ENCODE measurements at places on chromosomes 5 and 9. TPM values are rescaled to one million over a fixed set of nuclear protein-coding genes. Genes with fewer than 3 reads are reported as not detected.
A peak's percentile ranks its signal among the peaks of the same experiment; 100 is the strongest.

DNA sequence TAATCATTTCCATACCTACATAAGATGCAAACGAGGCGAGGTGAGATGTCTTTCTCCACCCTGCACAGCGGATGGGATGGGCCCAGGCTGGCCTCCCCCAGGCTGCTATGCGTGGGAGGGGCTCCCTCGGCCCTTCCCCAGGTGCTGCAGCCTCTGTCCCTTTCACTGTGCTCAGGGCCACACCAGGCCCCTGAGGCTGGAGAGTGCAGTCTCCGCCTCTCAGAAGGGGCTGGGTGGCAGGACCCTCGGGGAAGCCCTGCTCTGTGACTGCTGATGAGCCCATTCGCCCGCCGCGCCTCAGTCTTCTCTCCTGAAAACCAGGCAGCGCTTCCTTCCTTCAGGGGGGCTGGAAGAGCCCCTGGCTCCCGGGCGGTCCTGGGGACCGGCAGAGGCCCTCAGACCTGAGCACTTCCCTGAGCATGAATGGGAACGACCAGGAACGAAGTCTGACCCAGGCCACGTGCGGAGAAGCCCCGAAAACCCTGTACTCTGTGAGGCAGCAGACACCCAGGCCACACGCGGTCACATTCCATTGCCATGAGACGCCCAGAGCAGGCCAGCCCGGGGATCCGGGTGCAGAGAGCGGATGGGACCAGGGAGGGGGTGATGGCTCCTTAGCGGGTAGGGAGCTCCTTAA lies 21.9 kb upstream of the NOTCH1 start:
- H3K27ac ChIP-seq: peak overlapping the region; percentile 80
- H3K36me3 ChIP-seq: no peaks in the 10 kb centered on the region
- H3K27me3 ChIP-seq: no peaks in the 10 kb centered on the region
- H3K4me1 ChIP-seq: peaks cover 45% of the 10 kb centered on the region

DNA sequence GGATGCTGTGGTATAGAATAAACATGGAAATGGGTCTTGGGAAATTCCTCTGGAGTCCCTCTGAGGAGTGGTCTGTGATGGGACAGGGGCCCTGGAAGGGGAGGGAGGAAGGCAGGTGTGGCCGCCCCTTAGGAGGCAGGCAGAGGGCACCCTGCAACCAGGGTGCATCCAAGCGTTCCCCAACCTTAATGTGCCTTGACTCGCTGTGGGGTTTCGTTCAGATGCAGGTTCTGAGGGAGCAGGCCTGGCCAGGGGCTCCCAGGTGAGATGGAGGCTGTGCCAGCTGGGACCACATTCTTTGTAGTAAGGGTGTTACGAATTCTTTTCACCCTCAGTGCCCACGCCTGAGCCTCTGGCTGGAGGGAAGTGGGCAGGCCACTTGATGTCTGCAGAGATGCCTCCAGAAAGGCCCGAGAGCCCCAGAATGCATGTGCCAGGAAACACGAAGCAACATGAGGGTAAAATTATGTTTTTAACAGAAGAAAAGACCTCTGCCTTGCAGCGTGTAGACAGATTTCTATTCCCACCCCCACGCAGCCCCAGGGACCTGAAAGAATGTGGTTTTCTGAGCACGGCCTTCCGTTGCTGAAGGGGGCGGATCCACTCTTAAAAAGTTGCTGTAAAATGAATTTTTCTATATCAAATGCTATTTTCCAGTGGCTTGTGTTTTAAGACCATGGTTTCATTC lies 150.4 kb upstream of the IER5L start:
- H3K27ac ChIP-seq: no peak overlapping the region
- H3K27me3 ChIP-seq: no peaks in the 10 kb centered on the region
- H3K36me3 ChIP-seq: no peaks in the 10 kb centered on the region
- DNase-seq: no peak

Gene FAM114A2
- 34.2 TPM for total RNA-seq

- H3K27me3 ChIP-seq: no peaks in the 10 kb centered on the region
- no peak overlapping the region for H3K27ac ChIP-seq
- DNase-seq: peak; percentile 47
- H3K4me3 ChIP-seq: no peak overlapping the region
- no peaks in the 10 kb centered on the region for H3K4me1 ChIP-seq
- no peaks in the 10 kb centered on the region for H3K36me3 ChIP-seq
Observed at GRCh38 chr5:9947225-9947714, 302.4 kb downstream of the ATPSCKMT start.

DNA sequence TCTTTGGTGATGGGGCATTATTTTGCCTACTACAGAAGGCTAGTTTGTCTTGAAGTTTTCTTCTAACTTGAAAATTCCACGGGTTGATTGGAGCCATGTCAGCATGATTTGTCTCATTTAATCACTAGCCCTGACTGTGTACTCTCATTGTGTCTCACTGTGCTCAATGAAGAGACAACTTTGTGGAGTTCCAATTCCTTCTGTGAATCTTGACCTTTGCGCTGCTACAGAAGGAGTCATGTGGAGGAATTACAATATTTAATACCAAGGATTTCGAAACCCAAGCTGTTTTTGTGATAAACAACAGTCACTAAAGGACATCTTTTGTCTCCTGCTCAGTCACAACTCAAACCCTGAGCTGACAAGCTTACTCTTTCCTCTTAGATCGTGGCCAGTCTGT lies 98.6 kb upstream of the ACTBL2 start:
- H3K27ac ChIP-seq: no peak overlapping the region
- no peak overlapping the region for H3K4me3 ChIP-seq
- no peaks in the 10 kb centered on the region for H3K36me3 ChIP-seq
- DNase-seq: no peak

- no peaks in the 10 kb centered on the region for H3K4me1 ChIP-seq
- no peak overlapping the region for H3K27ac ChIP-seq
- H3K4me3 ChIP-seq: no peak overlapping the region
Observed at GRCh38 chr9:127223810-127224177, 40.8 kb upstream of the GARNL3 start.

- no peaks in the 10 kb centered on the region for H3K4me1 ChIP-seq
- DNase-seq: no peak
- H3K27me3 ChIP-seq: peaks cover 27% of the 10 kb centered on the region
- H3K27ac ChIP-seq: no peak overlapping the region
- no peaks in the 10 kb centered on the region for H3K36me3 ChIP-seq
- no peak overlapping the region for H3K4me3 ChIP-seq
Observed at GRCh38 chr9:69323861-69324260, 1.2 kb upstream of the ENTREP1 start.

DNA sequence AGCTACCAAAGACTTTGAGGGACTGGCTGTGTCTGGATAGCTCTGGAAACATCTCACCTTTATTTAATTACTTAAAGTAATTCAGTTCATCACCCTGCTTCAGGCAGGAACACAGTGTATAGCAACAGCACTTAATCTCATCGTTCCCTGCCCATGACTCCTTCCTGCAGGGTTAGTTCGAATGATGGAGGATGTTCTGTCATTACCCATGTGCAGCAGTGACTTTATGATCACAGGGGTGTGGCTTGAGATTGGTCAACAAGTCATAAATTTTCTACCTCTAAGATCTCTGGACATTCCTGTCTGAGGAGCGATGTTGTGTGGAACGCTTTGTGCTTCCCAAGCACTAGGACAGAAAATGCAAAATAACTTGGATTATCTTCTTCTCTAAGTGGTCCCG lies 37.1 kb upstream of the PRUNE2 start:
- no peaks in the 10 kb centered on the region for H3K4me1 ChIP-seq
- H3K4me3 ChIP-seq: no peak overlapping the region
- no peak for DNase-seq
- no peak overlapping the region for H3K27ac ChIP-seq

All from fibroblast of lung (primary cell).